Astrocyte of the spinal cord (primary cell): ENCODE measurements at places on chromosomes 3 and 15.

DNA sequence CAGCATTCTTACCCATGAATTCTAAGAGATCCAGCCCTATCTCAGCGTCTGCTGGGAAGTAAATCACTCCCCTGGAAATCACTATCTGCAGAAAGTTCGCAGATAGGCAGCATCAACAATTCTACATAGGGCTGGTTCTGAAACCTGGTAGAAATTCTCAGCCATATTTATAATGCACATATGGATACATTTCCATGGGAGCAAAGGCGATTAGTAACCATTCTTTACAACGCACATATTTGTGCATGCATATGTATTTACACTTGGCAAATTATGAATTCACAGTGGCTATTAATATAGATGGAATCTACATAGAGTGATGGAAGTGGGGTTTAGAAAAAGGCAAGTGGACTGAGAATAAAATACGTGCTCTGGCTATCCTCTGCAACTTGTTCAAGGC is 128.0 kb upstream of the FOXB1 start:
- no peak for DNase-seq

GRCh38 chr3:119812491-119813058 is 30.7 kb downstream of the NR1I2 start:
- DNase-seq: no peak

GRCh38 chr3:90080988-90081387 is 973.6 kb downstream of the EPHA3 start:
- no peak for DNase-seq

- DNase-seq: no peak
Observed at GRCh38 chr3:158508481-158508880, 62.5 kb upstream of the MLF1 start.

GRCh38 chr3:134477938-134478337 is 7.8 kb downstream of the ANAPC13 start:
- DNase-seq: no peak
